ENCODE measurements at places on chromosomes 1 and 21. TPM values are rescaled to one million over a fixed set of nuclear protein-coding genes. Genes with fewer than 3 reads are reported as not detected.

KANK4 gene
- not detected for polyA plus RNA-seq

CD247 gene
- 0.53 TPM for polyA plus RNA-seq

KCNE1 gene
- polyA plus RNA-seq = not detected

CFHR1 gene
- not detected for polyA plus RNA-seq

SPAG17 gene
- not detected for polyA plus RNA-seq

MFAP2 gene
- 0.17 TPM for polyA plus RNA-seq

PFKL gene
- polyA plus RNA-seq = 189 TPM

DNA sequence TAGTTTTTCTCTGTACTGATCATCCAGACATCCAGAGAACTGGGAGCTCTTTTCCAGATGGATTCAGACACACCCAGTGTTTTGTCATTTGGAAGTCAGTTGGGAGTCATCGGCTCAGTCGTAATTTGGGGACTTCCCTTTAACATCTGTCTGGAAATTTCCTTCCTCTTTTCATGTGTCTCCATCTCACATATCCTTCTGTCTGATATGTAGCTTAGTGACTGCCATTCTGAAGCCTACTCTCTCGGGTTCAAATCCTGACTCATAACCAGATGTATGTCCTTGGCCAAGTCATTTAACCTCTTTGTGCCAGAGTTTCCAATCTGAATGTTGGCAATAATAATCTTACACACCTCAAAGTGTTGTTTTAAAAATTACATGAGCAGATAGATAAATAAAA lies 3.0 kb downstream of the MORC3 start:
- H3K36me3 ChIP-seq = peaks cover 5% of the 10 kb centered on the region
- H3K27ac ChIP-seq = peak overlapping the region; percentile 81
- H3K27me3 ChIP-seq = no peaks in the 10 kb centered on the region
- no peak for DNase-seq

- H3K4me1 ChIP-seq = peaks cover 33% of the 10 kb centered on the region
- no peaks in the 10 kb centered on the region for H3K36me3 ChIP-seq
- no peak overlapping the region for H3K4me3 ChIP-seq
- H3K27me3 ChIP-seq = no peaks in the 10 kb centered on the region
- no peak for DNase-seq
Measured at GRCh38 chr1:107877745-107878144, 87.2 kb downstream of the VAV3 start.

GRCh38 chr1:217846733-217847132 lies 215.6 kb downstream of the SPATA17 start:
- no peak overlapping the region for H3K27ac ChIP-seq
- H3K36me3 ChIP-seq = no peaks in the 10 kb centered on the region
- no peaks in the 10 kb centered on the region for H3K4me1 ChIP-seq
- no peak overlapping the region for H3K4me3 ChIP-seq
- no peaks in the 10 kb centered on the region for H3K27me3 ChIP-seq
- no peak for DNase-seq

DNA sequence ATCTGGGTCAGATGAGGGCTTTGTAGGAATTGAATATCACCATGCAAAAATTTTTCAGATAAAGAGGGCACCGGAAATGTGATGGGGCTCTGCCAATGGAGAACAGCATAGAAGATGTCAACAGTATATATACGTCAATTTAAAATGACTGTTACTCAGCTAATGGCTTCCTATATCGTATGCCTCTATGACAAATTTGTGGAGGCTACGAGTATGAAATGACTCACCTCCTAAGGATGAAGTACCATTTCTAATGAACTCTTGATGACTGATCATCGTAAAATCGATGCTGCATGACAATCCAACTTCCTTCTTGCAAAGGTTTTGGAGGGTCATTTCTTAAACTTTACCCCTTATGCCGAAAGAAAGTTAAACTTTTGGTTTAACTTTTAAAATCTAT lies 450.3 kb upstream of the ZP4 start:
- no peak overlapping the region for H3K27ac ChIP-seq
- no peak overlapping the region for H3K4me3 ChIP-seq
- no peaks in the 10 kb centered on the region for H3K4me1 ChIP-seq
- H3K27me3 ChIP-seq = no peaks in the 10 kb centered on the region
- no peak for DNase-seq

DNA sequence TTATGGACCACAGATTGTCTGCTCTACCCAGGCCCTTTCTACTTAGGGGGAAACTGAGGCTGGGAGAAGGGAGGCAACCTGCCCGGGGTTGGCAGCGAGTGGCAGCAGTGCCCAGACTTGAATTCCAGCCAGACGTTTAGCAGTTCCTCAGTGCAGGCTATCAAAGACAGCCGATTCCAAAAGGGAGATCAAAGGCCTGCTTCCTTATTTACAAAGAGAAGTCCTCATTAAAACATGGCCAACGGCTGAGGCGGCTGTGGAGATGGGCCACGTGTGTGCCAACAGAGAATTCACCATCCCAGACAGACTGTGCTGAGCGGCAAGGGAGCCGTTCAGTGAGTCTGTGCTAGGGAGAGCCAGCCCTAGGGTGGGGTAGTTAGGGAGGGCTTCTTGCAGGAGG lies 27.7 kb downstream of the C1QB start:
- no peaks in the 10 kb centered on the region for H3K36me3 ChIP-seq
- no peak overlapping the region for H3K4me3 ChIP-seq
- DNase-seq = no peak
- H3K27ac ChIP-seq = no peak overlapping the region
- H3K4me1 ChIP-seq = no peaks in the 10 kb centered on the region

GRCh38 chr1:93448292-93448982 lies 519 bp downstream of the FNBP1L start:
- DNase-seq = no peak
- peak overlapping the region; percentile 61 for H3K4me3 ChIP-seq
- H3K36me3 ChIP-seq = no peaks in the 10 kb centered on the region
- peaks cover 3% of the 10 kb centered on the region for H3K4me1 ChIP-seq
- no peak overlapping the region for H3K27ac ChIP-seq

- no peaks in the 10 kb centered on the region for H3K36me3 ChIP-seq
- H3K27me3 ChIP-seq = no peaks in the 10 kb centered on the region
- no peaks in the 10 kb centered on the region for H3K4me1 ChIP-seq
- no peak overlapping the region for H3K4me3 ChIP-seq
- H3K27ac ChIP-seq = no peak overlapping the region
- no peak for DNase-seq
Measured at GRCh38 chr1:91428182-91428798, 23.7 kb upstream of the HFM1 start.

GRCh38 chr1:48704736-48705135 lies 72.0 kb downstream of the BEND5 start:
- H3K4me3 ChIP-seq = no peak overlapping the region
- H3K36me3 ChIP-seq = no peaks in the 10 kb centered on the region
- H3K27me3 ChIP-seq = no peaks in the 10 kb centered on the region
- no peak overlapping the region for H3K27ac ChIP-seq

- no peak overlapping the region for H3K4me3 ChIP-seq
- no peaks in the 10 kb centered on the region for H3K27me3 ChIP-seq
- no peaks in the 10 kb centered on the region for H3K36me3 ChIP-seq
Measured at GRCh38 chr1:119603695-119604094, 44.4 kb downstream of the ZNF697 start.

- H3K4me3 ChIP-seq = peak overlapping the region; percentile 7
- H3K36me3 ChIP-seq = no peaks in the 10 kb centered on the region
- no peaks in the 10 kb centered on the region for H3K27me3 ChIP-seq
- no peak for DNase-seq
- peak overlapping the region; percentile 22 for H3K27ac ChIP-seq
Measured at GRCh38 chr1:201025571-201026002, 2.1 kb upstream of the KIF21B start.

GRCh38 chr21:44988607-44989536 lies 49.0 kb downstream of the SLX9 start:
- no peaks in the 10 kb centered on the region for H3K27me3 ChIP-seq
- H3K4me3 ChIP-seq = no peak overlapping the region
- H3K36me3 ChIP-seq = no peaks in the 10 kb centered on the region
- H3K27ac ChIP-seq = no peak overlapping the region

- no peak for DNase-seq
- H3K27ac ChIP-seq = peak overlapping the region; percentile 90
- H3K27me3 ChIP-seq = no peaks in the 10 kb centered on the region
- H3K36me3 ChIP-seq = no peaks in the 10 kb centered on the region
- H3K4me1 ChIP-seq = peaks cover 47% of the 10 kb centered on the region
Measured at GRCh38 chr1:23557471-23558124, 1.7 kb downstream of the ID3 start.

GRCh38 chr1:188426561-188426960 lies 1597.8 kb downstream of the PLA2G4A start:
- no peaks in the 10 kb centered on the region for H3K4me1 ChIP-seq
- no peak overlapping the region for H3K4me3 ChIP-seq
- H3K36me3 ChIP-seq = no peaks in the 10 kb centered on the region
- H3K27ac ChIP-seq = no peak overlapping the region
- no peaks in the 10 kb centered on the region for H3K27me3 ChIP-seq
- DNase-seq = no peak

Measured in GM12878 (cell line).